ENCODE measurements at places on chromosomes 12 and 14. TPM values are rescaled to one million over a fixed set of nuclear protein-coding genes. Genes with fewer than 3 reads are reported as not detected.

SLC41A2 gene
- 2.6 TPM for total RNA-seq

GRCh38 chr12:28865776-28866175 is 283.3 kb upstream of the FAR2 start:
- no peak for DNase-seq

DNA sequence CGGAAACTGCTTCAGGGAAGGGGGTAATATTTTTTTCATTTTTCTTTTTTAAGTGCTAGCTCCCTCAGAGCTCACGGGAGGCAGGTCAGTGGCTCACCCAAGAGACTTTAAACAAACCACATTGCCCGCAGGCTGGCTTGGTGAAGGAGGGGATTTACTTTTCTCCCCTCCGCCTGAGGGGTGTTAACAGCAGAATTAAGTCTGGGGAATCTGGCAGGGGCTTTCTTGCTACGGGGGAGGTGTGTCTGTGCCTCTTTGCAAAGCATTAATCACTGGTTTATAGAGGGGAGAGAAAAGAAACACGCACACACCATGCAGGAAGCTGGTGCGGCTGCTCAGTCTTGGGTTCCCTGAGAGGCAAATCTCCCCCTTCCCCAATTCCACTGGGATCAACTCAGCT is 26.2 kb upstream of the TBX3 start:
- DNase-seq = no peak

DNA sequence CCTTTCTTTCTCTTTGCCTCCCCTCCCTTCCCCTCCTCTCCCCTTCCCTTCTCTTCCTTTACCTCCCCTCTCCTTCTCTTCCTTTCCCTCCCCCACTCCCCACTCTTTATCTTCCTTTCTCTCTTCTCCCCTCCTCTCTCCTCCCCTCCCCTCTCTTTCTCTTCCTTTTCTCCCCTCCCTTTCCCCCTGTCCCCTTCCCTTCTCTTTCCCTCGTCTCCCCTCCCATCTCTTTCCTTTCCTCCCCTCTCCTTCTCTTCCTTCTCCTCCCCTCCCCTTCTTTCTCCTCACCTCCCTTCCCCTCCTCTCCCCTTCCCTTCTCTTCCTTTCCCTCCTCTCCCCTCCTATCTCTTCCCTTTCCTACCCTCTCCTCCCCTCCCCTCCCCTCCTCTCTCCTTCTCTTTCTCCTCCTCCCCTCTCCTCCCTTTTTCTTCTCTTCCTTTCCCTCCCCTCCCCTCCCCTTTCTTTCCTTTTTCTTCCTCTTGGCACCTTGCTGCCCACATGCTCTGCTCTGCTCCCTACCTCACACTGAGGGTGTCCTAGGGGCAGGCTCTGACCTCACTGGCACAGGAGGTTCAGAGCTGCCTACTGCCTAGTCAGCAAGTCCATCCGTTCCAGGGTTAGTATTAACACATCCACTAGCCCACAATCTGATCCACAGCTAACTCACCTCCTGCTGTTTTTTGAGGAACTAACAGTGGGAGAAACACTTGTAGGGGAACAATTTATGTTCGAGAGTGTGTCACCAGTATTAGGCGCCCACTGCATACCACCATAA is 101.0 kb downstream of the NUAK1 start:
- DNase-seq = no peak

DNA sequence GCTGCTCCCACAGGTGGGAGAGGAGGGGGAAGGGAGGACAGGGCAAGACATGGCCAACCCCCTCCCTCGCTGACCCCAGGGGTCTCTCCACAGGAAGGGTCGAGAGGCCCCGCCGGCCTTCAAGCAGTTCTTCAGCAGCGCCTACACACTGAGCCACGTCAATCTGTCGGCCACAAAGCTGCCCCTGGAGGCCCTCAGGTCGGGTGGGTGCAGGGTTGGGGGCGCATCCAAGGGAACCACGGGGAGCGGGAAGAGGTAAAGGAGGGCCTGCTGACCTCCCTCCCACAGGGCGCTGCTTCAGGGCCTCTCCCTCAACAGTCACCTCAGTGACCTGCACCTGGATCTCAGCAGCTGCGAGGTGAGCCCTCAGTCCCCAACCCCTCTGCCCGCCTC is 6.1 kb downstream of the CARMIL3 start:
- no peak for DNase-seq

- peak; percentile 89 for DNase-seq
Observed at GRCh38 chr12:14770496-14771461, 32.5 kb downstream of the WBP11 start.

GRCh38 chr14:93061380-93062012 is 54.2 kb downstream of the ITPK1 start:
- no peak for DNase-seq

DNA sequence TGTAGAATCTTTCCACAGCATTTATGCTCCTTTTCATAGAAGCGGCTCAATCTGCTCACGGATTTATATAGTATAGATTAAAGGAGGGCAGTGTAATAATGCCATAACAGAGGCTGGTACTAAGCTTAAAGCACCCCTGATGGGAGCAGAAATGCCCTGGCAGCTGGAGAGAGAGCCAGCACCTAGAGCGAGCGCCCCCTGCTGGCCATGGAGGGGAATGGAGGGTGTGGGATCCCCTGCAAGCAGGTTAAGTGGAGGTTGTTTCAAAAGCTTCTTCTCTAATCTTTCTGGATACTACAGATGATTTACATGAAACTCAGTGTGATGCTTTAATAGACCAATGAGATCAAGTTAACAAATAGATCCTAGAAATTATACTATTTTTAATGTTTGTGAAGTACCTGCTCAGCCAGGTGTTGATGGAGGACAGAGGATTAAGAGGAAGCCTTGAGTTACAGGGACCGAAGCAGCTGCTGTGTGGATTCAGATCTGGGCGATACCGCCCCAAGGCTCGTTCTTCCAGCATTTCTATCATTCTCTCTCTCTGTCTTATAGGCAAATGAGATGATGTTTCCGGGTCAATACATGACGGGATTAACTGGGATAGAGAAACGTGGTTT is 1519.3 kb upstream of the TMEM132C start:
- DNase-seq = peak; percentile 59
